Activated T-helper 2 cell treated with anti-CD3 and anti-CD28 coated beads, Interferon-gamma antibody, Interleukin-2, Interleukin-4, amounts not matched to agents 10 μg/mL and 5 μg/mL and 100 μg/mL, durations not matched to agents 14 hours and 24 hours and 36 hours (primary cell): ENCODE measurements at places on chromosomes 7 and 10.

DNA sequence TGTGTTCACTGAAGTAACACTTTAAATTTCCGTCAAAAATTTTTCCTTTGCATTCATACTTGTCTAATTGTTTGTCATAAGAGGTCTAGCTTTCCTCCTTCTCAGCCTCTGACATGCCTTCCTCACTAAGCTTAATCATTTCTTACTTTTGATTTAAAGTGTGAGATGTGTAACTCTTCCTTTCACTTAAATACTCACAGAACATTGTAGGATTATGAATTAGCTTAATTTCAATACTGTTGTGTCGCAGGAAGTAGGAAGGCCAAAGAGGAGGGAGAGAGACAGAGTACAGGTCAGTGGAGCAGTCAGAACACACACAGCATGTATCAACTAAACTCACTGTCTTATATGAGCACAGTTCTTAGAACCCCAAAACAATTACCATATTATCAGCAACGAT, 99.0 kb downstream of the SRPK2 start:
- DNase-seq, result no peak

DNA sequence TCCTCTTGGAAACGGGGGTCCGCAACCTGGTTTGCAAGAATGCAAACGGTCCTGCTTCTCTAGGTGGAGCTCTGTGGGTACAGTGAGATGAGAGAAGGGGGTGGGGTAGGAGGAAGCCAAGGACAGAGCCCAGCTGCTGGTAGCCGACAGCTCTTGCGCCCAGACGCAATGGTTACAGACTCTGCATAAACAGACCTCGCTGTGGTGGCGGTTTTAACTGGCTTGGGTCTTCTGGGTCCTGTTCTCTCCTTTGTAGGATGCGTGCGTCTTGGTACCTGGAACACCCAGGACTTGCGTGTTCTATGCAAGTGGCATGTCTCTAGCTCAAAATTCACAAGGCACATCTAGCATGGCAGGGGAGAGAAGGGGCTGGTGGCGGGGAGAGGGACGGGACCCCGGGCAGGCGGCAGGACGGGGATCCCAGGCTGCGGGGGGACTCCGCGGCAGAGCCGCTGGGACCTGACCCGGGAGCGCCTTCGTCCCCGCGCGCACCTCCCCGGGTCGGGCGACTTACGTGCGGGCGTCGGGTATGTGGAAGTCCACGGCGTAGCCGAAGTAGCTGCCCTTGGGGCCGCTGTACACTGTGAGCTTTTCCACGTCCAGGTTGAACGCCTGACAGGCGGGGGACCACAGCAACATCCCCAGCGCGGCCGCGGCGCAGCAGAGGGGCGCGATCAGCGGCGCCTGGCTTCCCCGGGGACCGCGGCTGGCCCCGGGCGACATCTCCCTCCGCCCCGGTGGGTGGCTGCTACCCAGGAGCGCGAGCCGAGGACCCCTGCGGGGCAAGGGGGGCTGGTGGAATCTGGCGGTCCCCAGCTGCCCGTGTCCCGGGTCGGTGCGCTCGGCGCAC, 448 bp downstream of the ITGA8 start:
- no peak for DNase-seq

DNA sequence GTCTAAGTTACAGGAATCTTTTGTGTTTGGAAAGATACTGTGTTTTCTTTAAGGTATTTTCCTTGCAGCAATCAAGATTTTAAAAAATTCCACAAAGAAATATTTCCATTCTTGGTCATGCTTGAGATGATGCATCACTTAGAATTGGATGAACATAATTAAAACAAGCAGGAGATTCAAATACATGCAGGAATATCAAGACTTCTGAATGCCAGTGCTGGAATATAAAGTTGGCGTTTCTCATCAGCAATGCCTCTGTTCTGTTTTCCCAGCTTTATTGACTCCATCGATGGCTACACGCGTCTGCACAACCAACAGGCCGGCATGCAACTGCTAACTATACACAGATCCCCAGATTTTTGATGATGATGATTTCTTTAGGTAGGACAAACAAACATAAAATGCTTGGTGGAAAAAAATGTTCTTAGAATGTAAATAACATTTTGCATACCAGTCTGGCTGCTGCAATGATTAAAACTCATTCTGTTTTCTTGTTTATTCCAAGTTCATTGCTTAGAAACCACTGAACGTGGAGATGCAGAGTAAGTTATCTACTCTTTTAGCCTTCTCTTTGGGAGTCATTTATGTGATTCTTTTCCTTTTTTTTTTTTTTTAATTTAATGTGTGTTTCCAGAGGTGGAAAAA, 91.3 kb upstream of the FAM171A1 start:
- no peak for DNase-seq

DNA sequence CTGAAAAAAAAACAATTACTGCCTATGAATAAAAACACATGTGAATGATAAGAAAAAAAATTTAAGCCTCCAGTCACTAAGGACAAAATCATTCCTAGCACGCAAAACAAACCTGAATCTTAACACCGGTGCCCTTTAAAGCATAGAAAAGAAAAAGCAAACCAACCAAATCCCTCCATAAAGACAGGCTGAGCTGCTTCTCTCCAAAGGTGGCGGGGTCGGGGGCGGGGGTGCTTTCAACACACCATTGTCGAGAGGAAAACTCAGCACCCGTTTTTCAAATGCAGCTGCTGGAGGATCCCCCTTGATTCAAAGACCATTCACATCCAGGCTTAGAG, 1.4 kb downstream of the ST8SIA6 start:
- DNase-seq, result no peak

DNA sequence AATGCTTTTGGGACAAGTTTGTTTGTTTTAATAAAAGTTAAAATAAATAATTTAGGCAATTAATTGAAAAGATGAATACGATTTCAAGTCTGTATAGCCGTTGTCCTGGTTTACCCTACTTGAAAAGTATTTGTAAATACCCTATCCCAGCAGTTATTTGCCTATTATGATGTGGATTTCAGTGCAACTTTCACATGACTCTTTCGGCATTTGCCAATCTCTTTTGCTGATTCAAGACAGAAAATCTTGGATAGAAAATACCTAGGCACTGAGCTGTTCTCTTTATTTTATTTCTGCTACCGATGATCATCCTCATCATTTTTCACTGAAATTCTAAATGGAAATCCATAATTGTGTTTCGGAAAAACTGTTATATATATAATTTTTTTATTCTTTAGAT, 125.9 kb upstream of the FZD8 start:
- no peak for DNase-seq
